ENCODE measurements at places on chromosomes 11 and 22.
A peak's percentile ranks its signal among the peaks of the same experiment; 100 is the strongest.

GRCh38 chr11:32053151-32053888, 37.6 kb upstream of the RCN1 start:
- no peaks in the 10 kb centered on the region for H3K36me3 ChIP-seq
- no peak overlapping the region for H3K27ac ChIP-seq
- no peak overlapping the region for H3K4me3 ChIP-seq
- H3K27me3 ChIP-seq, result peaks cover 51% of the 10 kb centered on the region
- no peak for DNase-seq

- no peak overlapping the region for H3K4me3 ChIP-seq
- H3K27ac ChIP-seq, result no peak overlapping the region
- H3K27me3 ChIP-seq, result peaks cover 25% of the 10 kb centered on the region
Observed at GRCh38 chr11:67029146-67029545, 6.2 kb downstream of the SYT12 start.

DNA sequence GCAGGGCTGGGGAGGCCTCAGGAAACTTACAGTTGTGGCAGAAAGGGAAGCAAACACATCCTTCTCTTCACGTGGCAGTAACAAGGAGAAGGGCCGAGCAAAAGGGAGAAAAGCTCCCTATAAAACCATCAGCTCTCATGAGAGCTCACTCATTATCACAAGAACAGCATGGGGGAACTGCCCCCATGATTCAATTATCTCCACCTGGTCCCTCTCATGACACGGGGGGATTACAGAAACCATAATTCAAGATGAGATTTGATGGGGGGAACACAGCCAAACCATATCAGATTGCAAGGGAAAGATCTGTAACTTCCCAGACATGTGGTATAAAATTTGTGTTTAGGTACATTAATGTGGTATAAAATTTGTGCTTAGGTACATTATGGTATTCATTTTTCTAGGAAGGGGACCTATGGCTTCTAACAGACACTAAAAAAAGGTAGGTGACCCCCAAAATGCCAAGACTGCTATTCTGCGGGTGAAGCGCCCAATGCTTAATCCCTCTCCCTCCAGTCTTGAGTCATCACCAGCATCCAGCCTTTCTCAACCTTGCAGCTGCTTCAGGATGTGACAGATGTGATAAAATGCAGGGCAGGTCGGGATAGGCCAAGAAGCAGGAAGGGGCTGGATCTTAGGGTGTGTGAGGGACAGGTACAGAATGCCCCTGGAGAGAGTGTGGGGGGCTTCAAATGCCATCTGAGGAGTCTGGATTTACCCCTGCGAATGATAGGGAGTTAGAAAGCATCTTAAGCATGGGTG, 57.7 kb upstream of the AMPD3 start:
- peaks cover 8% of the 10 kb centered on the region for H3K4me1 ChIP-seq
- H3K36me3 ChIP-seq, result no peaks in the 10 kb centered on the region
- no peaks in the 10 kb centered on the region for H3K27me3 ChIP-seq

GRCh38 chr22:49807780-49808708, 19.6 kb downstream of the BRD1 start:
- peaks cover 19% of the 10 kb centered on the region for H3K4me1 ChIP-seq
- no peak overlapping the region for H3K4me3 ChIP-seq
- no peak for DNase-seq

GRCh38 chr11:2534134-2534956, 89.5 kb downstream of the KCNQ1 start:
- H3K36me3 ChIP-seq, result no peaks in the 10 kb centered on the region
- DNase-seq, result peak; percentile 17
- H3K4me3 ChIP-seq, result no peak overlapping the region
- H3K27me3 ChIP-seq, result peaks cover 4% of the 10 kb centered on the region

DNA sequence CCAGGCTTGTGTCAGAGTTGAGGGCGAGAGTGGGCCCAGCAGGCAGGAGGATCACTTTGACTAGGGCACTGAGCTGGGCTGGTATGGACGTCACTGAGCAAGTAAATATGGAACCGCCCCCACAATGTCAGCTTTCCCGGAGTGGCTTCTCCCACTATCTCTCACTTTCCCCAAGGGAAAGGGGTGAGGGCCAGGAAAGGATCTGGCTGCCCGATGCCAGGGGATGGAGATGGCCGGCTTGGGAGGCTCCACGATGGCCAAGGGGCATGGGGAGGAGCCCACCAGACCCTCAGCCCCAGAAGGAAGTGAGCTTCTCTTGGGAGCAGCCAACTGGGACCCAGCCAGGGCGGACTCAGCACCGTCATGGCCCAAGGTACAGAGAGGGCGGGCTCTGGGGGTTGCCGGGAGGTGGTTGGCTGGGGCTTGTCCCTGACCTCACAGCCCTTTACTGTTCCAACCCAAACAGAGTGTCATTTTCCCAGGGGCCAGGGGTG, 8.7 kb downstream of the PRDM11 start:
- peaks cover under 1% of the 10 kb centered on the region for H3K36me3 ChIP-seq
- H3K27me3 ChIP-seq, result no peaks in the 10 kb centered on the region
- no peak for DNase-seq
- no peak overlapping the region for H3K4me3 ChIP-seq
- H3K4me1 ChIP-seq, result peaks cover 54% of the 10 kb centered on the region

DNA sequence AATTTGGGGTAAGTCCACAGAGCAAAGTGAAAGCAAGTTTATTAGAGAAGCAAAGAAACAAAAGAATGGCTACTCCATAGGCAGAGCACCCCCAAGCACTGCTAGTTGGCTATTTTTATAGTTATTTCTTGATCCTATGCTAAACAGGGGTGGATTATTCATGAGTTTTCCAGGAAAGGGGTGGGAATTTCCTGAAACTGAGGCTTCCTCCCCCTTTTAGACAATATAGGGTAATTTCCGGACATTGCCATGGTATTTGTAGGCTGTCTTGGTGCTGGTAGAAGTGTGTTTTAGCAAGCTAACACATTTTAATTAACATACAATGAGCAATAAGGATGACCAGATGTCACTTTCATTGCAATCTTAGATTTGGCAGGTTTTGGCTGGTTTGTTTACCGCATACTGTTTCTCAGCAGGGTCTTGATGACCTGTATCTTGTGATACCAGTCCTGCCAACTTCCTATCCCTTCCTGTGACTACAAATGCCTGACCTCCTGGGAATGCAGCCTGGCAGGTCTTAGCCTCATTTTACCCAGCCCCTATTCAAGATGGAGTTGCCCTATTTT, 937 bp upstream of the C1QTNF6 start:
- peak overlapping the region; percentile 78 for H3K4me3 ChIP-seq
- no peak for DNase-seq
- peaks cover 17% of the 10 kb centered on the region for H3K36me3 ChIP-seq

GRCh38 chr11:120168960-120169681, 31.2 kb upstream of the TRIM29 start:
- H3K36me3 ChIP-seq, result no peaks in the 10 kb centered on the region
- peaks cover 70% of the 10 kb centered on the region for H3K27me3 ChIP-seq
- peaks cover 17% of the 10 kb centered on the region for H3K4me1 ChIP-seq
- peak overlapping the region; percentile 71 for H3K4me3 ChIP-seq
- peak; percentile 65 for DNase-seq

- no peak for DNase-seq
- no peaks in the 10 kb centered on the region for H3K36me3 ChIP-seq
- no peaks in the 10 kb centered on the region for H3K4me1 ChIP-seq
- H3K27ac ChIP-seq, result no peak overlapping the region
- H3K27me3 ChIP-seq, result peaks cover 52% of the 10 kb centered on the region
Observed at GRCh38 chr11:117759305-117759704, 37.7 kb downstream of the DSCAML1 start.

DNA sequence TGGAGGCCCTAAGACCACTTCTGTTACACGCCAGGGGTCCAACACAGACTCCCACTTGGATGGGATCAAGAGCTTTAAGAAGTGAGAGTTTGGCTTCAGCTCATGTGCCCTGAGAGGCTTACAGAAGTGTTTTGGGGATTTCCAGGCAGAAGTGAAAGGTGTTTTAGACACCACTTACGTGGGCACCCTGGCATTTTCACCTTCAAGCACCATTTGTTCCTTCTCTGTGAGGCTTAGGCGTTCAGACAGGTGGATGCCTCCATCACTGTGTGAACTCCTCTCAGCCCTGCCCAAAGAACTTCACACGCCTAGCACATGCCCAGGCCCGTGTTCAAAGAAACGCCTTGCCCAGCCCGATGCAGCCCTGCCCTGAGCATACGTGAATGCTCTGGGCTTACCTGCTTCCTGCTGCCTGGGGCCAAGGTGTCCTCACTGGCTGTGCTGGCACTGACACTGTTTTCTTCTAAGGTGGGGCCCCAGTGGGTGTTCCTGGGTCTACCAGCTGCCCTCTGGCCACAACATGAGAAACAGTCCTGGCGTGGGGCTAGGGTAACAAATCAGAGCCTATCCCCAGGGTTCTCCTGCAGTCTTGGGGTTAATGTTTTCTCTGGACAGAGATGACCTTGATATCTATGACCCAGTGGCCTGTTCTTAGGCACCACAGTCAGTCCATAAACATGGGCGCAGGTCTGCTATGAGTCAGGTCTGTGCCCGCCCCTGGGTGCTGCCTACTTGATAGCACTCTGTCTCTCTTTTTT, 34.0 kb downstream of the AMPD3 start:
- peaks cover 13% of the 10 kb centered on the region for H3K36me3 ChIP-seq
- DNase-seq, result no peak
- H3K27ac ChIP-seq, result no peak overlapping the region
- H3K27me3 ChIP-seq, result no peaks in the 10 kb centered on the region

- H3K27ac ChIP-seq, result no peak overlapping the region
- H3K27me3 ChIP-seq, result no peaks in the 10 kb centered on the region
- H3K4me1 ChIP-seq, result peaks cover 9% of the 10 kb centered on the region
- no peak for DNase-seq
Observed at GRCh38 chr11:128456566-128457268, 130.6 kb downstream of the ETS1 start.

GRCh38 chr11:79244241-79244772, 196.5 kb downstream of the TENM4 start:
- H3K36me3 ChIP-seq, result no peaks in the 10 kb centered on the region
- no peaks in the 10 kb centered on the region for H3K27me3 ChIP-seq
- H3K4me3 ChIP-seq, result no peak overlapping the region

DNA sequence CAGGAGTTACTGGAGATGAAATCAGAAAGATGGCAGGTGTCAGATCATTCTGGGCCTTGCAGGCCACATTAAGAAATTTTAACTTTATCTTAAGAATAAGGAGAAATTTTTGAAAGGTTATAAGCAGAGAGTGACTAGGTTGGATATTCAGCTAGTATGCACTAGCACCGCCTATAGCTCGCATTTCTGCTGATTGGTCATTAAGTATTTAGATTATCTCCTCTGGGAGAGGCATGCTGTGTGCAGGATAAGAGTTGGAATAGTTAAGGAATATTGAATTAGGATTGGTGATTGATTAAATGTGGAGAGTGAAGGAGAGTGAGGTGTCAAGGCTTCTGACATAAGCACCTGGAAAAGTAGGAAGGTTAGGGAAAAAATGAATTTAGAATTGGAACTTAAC, 100.6 kb downstream of the STIM1 start:
- H3K4me1 ChIP-seq, result peaks cover 12% of the 10 kb centered on the region
- DNase-seq, result no peak
- H3K27ac ChIP-seq, result no peak overlapping the region
- H3K27me3 ChIP-seq, result no peaks in the 10 kb centered on the region
- no peak overlapping the region for H3K4me3 ChIP-seq
- H3K36me3 ChIP-seq, result no peaks in the 10 kb centered on the region

DNA sequence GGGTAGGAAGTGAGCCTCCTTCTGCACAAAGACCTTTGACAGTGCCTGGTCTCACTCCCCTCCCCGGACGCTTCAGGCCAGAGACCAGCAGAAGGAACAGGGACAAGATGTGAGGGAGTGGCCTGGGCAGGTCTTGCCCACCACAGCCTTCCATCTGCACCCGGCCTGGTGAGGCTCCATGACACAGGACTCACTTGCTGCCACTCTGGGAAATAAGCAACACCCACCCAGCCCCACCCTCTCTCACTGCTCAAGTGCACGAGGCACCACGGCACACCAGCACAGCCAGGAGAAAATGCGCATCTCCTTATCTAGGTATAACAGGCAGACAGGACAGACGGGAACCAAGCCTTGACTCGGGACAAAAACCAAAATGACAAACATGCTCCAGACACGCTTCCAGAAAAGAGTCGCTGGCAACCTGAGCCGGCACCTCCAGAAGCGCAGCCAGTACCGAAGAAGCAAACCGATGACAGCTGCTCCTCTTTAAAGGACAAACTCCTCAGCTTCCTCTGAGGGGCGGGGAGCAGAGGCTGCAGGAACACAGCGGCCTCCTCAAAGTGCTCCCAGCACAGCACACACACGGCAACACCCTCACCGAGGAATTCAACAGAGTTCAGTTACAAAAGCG, 41.7 kb downstream of the BRD1 start:
- H3K4me1 ChIP-seq, result peaks cover 8% of the 10 kb centered on the region
- no peak overlapping the region for H3K27ac ChIP-seq
- H3K27me3 ChIP-seq, result no peaks in the 10 kb centered on the region
- H3K4me3 ChIP-seq, result no peak overlapping the region
- H3K36me3 ChIP-seq, result peaks cover 28% of the 10 kb centered on the region
- no peak for DNase-seq

GRCh38 chr11:17906436-17906835, 106.4 kb downstream of the SERGEF start:
- no peak for DNase-seq
- no peaks in the 10 kb centered on the region for H3K36me3 ChIP-seq
- H3K27ac ChIP-seq, result no peak overlapping the region
- H3K27me3 ChIP-seq, result no peaks in the 10 kb centered on the region

DNA sequence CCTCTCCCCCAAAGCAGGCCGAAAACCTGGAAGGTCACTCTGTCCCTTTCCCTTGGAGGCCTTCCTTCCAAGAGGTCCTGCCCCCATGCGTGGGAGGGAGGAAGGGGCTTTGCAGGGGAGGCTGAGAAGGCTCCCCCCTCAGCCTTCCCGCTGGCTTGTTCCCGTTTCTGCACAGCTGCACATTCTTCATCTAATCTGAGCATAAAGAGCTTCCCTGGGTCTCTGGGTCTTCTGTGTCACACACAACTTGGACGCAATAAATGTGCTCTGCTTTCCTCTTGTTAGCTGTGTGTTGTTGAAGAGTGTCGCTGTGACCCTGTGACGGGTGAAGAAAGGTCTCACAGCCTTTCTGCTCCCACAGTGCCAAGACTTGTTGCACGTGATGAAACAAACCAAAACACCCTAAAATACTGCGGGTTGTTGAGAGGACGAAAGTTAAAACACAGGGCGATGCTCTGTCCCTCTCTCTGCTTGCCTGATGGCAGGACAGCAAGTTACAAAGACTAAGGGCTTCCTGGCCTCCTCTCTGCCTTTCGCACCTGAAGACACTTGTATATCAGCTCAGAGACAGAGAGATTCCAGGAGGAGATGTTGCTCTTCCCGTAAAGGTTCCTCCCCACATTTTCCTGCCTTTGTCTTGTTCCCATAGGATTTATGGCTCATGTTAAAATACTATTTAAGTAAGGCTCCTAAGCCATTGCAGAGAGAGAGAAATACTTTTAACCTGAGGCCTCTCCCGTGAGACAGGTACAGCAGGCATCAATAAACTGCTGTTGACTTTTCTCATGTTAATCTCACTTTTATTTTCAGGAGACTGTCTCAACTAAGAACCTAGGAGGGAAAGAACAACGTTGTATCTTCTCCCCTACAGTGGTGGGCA, 15.4 kb upstream of the IFITM3 start:
- H3K27me3 ChIP-seq, result peaks cover 1% of the 10 kb centered on the region
- peaks cover 30% of the 10 kb centered on the region for H3K4me1 ChIP-seq
- no peak overlapping the region for H3K4me3 ChIP-seq
- H3K27ac ChIP-seq, result peak overlapping the region; percentile 90
- no peak for DNase-seq
